ENCODE measurements at places on chromosomes 11 and 22.

DNA sequence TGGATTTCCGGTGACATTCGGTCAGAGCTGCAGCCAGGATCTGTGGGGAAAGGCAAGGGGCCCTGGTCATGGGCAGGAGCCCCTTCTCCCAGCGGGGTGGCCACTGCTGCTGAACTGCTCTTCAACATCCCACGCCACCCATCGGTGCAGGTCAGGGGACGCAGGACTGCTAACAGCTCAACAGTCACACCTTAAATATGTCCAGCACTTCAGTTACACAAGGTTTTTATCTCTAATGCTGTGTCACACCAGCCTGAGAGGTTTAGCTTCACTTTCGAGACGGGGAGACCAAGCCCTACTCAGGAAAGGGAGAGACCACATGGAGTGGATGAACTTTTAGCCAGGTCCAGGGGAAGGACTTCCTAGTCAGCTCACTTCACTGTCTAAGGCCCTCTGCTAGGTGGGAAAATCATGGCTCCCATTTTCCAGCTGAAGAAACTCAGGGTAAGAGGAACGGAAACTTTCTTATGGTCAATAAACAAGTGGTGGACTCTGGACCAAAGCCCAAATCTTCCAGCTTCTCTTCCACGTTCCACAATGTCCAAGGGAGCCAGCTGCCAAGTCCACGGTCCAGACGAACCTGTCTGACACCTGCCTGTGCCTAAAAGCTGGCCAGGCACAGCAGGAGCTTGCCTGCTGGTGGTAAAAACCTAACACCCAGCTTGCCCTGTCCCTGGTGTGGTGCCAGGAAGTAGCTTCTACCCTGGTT is 21.0 kb upstream of the CHADL start:
- no peak for DNase-seq

DNA sequence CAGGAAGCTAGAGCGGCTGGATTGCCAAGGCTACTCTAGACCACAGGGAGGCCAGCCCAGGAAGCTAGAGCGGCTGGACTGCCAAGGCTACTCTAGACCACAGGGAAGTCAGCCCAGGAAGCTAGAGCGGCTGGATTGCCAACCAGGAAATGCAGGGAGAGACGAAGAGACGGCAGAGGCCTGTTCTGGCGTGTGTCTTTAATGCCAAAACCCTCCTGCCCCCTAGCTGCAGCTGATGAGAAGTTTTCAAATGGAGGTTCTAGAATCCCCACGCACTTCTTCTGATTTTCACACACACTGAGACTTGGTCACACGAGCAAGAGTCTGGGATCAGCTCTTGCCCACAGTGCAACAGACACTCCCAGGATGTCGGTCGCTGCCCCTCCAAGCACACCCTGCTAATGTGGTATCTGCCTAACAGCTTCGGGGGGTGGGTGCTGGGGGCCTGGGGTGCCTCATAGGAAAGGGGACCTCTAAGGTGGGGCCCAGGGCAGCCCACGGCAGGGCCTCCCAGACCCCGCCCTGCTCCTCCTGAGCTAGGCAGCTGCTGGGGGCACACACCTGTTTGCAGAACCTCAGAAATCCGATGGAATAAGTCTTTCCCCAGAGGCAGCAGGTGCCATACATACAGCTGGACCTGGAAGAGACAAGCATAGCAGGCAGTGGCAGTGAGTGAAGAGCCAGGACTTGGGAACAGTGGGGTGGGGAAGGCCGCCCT is 28.5 kb downstream of the MAFF start:
- peak; percentile 73 for DNase-seq

DNA sequence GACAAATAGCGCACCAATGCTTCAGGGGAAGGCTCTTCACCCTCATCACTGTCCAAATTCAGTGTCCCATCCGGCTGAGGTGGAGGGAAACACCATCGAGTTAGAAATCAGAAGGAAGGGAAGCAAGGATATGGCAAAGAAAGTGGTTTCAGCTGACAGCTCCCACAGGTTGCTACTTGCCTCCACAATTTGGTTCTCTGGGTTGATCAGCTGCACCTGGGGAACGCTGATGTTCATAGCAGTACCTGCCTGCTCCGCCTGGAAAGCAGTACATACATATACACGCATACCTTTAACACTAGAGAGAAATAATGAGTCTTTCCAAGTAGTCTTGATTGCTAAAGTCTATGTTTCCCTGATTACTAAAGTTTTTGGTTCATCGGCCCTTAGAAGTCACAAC is 37.8 kb upstream of the APOA1 start:
- DNase-seq: no peak

DNA sequence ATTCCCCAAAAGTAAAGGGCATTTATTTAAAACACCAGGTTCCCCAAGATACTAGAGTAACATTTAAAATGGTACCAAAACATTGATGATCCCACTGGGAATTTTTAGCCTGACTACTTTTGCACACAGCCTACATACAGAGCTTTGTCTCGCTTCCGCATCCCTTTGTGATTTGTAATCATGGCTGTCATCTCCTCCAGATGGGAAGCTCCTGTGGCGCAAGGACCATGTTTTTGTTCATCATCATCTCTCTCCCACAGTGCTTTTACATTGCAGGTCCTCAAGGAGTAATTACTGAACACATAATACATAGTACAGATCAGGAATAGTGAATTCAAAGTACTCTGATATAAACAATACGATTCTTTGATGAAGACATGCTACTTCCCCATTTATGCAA is 231.2 kb upstream of the MTNR1B start:
- no peak for DNase-seq

DNA sequence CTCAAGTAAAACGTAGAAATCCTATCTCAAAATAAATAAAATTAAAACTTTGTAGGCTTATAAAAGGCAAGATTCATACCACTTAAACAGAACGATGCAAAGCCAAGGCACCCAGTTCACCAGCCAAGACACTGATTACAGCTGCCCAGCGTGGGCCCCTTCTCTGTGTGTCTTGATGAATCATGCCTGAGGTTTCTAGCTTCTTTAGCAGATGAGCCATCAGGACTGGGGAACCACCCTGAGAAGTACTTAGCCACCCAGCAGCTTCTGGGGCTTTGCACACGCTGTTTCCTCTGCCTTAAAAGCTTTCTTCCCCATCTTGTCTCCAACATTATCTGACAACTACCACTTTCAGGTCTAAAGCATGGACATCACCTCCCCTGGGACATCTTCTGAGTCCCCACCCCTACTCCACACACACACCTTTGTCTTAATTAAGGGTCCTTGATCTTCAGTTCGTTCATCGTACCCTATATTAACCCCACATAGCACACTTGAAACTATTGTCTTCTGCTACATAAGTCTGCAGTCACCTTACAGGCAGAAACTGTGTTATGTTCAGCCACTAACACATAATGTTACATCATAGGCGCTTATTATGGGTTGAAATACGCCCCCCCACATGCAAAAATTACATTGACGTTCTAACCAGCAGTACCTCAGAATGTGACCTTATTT is 8.7 kb upstream of the LAYN start:
- DNase-seq: no peak

GRCh38 chr11:37718431-37718999 is 1120.5 kb upstream of the RAG2 start:
- no peak for DNase-seq

GRCh38 chr11:62133328-62134065 is 9.7 kb downstream of the INCENP start:
- DNase-seq: no peak

DNA sequence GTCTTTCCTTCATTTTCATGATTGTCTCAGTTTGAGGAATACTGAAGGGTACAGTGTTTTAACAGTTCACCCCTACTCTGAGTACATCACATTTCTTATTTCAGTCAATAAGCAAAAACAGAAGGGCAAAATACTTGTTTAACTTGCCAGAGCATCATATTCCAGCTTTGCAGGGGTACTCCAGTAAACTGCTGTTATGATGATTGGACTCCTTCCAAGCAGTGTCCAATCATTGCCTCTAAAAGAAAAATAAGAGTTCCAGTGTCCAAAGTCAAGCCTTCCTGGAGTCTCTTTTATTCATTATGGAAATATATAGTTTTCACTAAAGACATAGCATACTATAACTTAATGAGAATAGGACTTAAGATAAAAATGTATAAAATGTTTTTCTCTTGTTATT is 105.1 kb downstream of the FANCF start:
- DNase-seq: no peak

DNA sequence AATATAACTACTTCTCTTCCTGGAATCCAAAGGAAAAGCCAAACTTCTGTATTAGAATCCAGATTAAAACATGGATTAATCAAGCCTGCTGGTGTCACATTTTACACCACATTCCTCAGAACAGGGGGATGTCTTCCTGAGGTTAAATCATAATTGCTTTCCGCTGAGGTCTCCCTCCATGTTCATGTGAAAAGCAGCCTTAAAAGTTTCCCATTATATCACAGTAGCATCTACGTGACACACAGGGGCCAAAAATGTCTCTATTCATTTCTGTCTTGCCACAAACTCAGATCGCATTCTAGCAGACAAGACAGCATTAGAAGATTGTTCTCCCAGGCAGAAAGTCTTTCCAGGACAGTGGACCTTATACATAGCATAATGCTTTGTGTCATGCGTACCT is 788.7 kb downstream of the OPCML start:
- no peak for DNase-seq

- no peak for DNase-seq
These were observed 58.4 kb upstream of the GAB2 start for GRCh38 chr11:78476066-78476465.

GRCh38 chr11:57339328-57339727 is 1.2 kb downstream of the P2RX3 start:
- no peak for DNase-seq

DNA sequence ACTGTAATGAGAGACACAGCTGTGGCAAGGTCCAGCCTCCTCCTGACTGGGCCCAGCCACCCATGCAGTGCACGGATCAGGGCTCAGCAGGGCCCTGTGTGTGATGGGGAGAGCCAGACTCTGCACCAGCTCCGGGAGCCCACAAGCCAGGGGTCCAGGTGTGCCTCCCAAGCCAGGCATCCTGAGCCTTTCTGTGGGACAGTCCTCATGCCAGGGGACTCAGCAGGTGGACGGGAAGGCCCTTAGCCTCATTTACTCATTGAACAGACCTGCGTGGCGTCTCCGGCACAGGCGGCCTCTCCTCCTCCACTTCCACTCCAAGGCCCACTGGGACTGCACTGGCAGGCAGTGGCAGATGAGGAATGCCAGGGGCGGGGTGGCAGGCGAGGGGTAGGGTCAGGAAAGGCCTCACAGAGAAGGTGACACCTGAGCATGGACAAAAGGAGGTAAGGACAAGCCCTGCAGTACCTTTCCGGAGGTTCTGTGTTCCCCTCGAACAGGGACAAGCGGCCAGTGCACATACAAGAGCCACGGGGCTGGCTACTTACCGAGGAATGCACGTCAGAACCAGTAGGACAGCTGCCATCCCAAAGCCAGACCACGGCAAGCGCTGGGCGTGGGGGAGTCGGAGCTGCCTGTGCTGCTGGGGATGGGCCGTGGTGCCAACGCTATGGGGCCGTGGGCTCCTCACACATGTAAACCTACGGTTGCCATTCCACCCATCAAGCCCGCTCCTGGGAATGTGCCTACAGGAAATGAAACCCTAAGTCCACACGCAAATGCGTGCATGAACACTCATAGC is 52.7 kb downstream of the IGF2 start:
- no peak for DNase-seq

GRCh38 chr11:45449036-45449601 is 163.0 kb upstream of the SYT13 start:
- no peak for DNase-seq

- DNase-seq: no peak
These were observed 332.4 kb downstream of the TBC1D22A start for GRCh38 chr22:47094861-47095330.

GRCh38 chr11:113985906-113986305 is 11.0 kb downstream of the HTR3A start:
- no peak for DNase-seq

GRCh38 chr22:42937164-42937843 is 77.6 kb downstream of the PACSIN2 start:
- no peak for DNase-seq

DNA sequence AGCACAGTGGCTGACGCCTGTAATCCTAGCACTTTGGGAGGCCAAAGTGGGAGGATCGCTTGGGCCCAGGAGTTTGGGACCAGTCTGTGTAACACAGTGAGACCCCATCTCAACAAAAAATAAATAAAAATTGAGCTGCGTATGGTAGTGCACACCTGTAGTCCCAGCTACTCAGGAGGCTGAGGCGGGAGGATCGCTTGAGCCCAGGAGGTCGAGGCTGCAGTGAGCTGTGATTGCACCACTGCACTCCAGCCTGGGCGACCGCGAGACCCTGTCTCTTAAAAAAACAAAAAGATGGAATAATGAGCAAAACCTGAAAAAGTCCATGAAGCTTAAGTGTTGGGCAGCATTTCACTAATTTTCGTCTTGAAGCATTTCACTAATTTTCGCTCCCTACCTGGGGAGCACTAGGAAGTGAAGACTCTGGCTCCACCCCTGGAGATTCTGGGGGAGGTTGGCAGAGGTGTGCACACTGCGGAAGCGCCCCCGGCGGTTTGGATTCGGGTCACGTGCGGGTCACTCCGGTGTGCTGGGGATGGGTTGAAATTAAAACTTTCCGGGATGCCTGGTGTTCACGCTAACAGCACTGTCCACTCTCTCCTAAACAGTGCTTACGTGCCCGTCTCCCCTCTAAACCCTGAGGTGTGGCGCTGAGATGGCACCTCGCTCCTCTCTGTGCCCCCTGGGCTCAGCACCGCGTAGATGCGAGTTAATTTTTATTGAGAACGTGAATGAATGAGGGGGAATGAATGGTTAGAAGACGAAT is 906 bp upstream of the NAA40 start:
- peak; percentile 59 for DNase-seq

- no peak for DNase-seq
These were observed 91.6 kb upstream of the SLC22A12 start for GRCh38 chr11:64499261-64500004.

DNA sequence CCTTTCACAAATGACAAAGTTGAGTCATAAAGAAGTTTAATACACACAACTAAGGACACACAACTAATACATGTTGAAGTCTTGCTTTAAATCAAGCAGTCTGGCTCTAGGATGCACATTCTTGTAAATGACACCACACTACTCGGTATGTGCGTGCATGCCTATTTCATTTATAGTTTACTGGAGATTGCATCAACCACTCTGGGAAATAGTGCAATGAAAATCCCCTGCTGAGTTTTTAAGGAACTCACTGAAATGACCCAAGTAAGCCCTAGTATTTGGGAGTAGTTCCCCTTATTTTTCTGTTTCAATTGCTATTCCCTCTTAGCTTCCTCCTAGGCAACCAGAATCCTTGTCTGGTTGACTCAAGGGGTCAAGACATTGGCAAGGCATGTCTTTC is 160.2 kb upstream of the LARGE1 start:
- DNase-seq: no peak

DNA sequence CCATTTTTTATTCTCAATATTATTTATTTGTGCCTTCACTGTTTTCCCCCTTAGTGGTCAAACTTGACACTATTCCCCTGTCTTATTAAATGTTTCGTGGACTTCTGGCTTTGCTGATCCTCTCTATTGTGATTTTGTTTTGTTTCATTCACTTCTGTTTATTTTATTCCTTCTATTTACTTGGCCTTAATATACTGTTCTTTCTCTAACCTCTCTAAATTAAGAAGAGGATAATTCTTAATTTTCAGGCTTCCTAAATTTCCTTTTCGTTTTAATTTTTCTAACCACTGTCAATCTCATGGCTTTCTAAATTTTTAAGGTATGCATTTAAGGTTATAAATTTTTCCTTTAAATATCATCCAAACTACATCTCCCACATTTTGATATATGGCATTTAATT is 83.0 kb upstream of the KCNQ1OT1 start:
- DNase-seq: no peak
